ENCODE measurements at places on chromosomes 3 and 15.

DNA sequence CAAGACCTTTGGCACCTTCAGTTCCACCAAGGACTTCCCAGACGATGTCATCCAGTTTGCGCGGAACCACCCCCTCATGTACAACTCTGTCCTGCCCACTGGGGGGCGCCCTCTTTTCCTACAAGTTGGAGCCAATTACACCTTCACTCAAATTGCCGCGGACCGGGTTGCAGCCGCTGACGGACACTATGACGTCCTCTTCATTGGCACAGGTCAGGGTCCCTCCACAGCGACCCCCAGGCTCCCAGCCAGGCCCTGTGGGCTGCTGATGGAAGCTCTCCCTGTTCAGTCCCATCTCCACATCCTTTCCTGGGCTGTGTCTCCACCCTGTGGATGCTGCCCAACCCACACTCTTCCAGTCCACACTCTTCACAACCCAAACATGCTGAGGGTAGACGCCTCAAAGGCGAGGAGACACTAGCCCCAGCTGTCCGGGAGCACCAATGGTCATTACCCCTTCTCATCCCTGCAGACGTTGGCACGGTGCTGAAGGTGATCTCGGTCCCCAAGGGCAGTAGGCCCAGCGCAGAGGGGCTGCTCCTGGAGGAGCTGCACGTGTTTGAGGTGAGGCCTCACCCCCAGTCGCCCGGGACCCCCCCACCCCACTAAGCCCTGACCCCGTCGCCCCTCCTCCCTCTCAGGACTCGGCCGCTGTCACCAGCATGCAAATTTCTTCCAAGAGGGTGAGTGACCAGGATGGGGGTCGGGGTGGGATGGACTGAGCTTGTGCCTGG is 4.3 kb upstream of the LSMEM2 start:
- H3K4me3 ChIP-seq: no peak overlapping the region
- H3K27ac ChIP-seq: no peak overlapping the region
- H3K27me3 ChIP-seq: peaks cover 47% of the 10 kb centered on the region
- peaks cover 8% of the 10 kb centered on the region for H3K36me3 ChIP-seq

DNA sequence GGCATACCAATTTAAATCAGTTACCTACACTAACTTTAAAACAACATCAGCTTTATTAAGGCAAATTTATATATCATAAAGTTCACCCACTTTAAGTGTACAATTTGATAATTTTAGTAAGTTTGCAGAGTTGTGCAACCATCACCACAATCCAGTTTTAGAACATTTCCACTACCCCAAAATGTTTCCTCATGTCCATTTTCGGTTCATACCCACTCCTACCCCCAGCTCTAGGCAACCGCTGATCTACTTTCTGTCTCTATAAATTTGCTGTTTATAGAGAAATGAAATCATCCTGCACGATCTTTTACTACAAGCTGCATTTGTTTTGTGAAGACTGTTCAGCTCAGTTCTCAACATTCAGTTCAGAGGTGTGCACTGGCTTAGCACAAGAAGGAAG is 31.5 kb upstream of the FAM81A start:
- H3K27ac ChIP-seq: no peak overlapping the region
- peaks cover 12% of the 10 kb centered on the region for H3K4me1 ChIP-seq
- H3K36me3 ChIP-seq: no peaks in the 10 kb centered on the region
- no peak overlapping the region for H3K4me3 ChIP-seq
- no peaks in the 10 kb centered on the region for H3K27me3 ChIP-seq

DNA sequence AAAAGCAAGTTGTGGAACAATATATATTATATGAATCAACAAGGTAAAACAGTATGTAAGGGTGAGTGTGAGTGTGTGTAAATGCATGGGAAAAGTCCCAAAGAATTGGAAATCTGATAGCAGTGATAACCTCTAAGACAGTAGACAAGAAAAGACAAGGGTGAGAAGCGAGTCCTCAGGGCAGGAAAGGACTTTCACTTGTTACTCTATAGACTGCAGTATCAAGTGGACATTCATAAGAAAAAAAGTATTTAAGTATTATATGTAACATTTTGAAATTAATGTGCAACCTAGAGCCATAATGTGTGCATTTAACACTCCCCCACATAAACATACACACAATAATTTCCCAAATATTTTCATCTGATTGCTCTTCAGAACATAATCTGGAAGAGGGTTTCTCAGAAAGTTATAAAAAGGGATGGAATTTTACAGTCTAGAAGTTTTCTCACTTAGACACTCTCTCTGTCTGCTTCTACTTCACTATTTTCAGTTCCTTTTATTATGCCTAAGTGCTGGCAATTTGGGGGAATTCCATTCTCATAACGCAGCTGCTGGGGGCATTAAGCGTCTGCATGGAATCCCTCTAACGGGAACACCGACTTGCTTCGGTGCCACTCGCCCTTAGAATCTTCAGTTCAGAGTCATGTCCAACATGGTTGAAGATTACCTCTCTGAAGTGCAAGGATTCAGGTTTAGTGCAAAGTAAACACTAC is 50.0 kb upstream of the CDIN1 start:
- no peaks in the 10 kb centered on the region for H3K4me1 ChIP-seq
- no peaks in the 10 kb centered on the region for H3K36me3 ChIP-seq
- H3K27ac ChIP-seq: no peak overlapping the region
- no peaks in the 10 kb centered on the region for H3K27me3 ChIP-seq

GRCh38 chr15:66592505-66593218 is 26.9 kb upstream of the LCTL start:
- H3K27ac ChIP-seq: no peak overlapping the region
- H3K27me3 ChIP-seq: no peaks in the 10 kb centered on the region
- no peaks in the 10 kb centered on the region for H3K4me1 ChIP-seq
- no peak overlapping the region for H3K4me3 ChIP-seq
- no peak for DNase-seq
- H3K36me3 ChIP-seq: no peaks in the 10 kb centered on the region
